ENCODE measurements at places on chromosomes 16 and 17. TPM values are rescaled to one million over a fixed set of nuclear protein-coding genes. Genes with fewer than 3 reads are reported as not detected.

GRCh38 chr17:81223762-81224130 lies 981 bp upstream of the CEP131 start:
- DNase-seq, result peak; percentile 53

RPL13 gene
- polyA plus RNA-seq, result 1,251 TPM

- DNase-seq, result no peak
These were observed 12.6 kb downstream of the OSBPL7 start for GRCh38 chr17:47808830-47809480.

UTS2R gene
- not detected for polyA plus RNA-seq

DNA sequence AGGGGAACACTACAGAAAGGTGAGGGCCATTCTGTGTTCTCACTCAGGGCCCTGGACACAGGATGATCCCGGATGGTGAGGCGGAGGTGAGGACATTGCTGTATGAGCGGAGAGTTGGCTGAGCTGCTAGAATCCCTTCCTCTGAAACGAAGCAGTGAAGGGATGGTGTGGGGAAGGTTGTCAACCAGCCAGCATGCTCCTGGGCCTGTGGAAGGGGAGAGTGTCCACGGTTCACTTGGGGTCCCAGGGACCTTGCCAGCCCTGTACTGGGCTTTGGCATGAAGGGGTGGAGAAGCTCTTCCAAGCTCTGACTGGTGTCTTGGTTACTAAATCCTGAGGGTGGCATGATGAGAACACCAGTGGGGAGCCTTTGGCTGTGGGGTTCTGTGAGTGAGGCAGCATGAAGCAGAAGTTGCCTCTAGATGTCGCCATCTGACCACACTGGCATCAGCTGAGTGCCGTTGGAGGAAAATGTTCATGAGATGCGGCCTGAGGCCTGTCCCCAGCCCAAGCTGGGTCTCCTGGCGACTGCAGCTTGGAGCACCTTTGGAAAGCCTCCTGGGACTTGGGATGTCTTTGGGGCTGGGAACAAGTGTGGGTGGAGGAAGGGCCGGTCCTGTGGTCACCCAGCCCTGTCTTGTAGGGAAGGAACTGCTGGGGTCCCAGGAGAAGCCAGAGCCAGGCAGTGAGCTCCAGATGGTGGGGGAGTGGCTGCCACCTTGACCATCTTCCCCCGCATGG lies 14.8 kb downstream of the PDP2 start:
- peak; percentile 49 for DNase-seq

DNA sequence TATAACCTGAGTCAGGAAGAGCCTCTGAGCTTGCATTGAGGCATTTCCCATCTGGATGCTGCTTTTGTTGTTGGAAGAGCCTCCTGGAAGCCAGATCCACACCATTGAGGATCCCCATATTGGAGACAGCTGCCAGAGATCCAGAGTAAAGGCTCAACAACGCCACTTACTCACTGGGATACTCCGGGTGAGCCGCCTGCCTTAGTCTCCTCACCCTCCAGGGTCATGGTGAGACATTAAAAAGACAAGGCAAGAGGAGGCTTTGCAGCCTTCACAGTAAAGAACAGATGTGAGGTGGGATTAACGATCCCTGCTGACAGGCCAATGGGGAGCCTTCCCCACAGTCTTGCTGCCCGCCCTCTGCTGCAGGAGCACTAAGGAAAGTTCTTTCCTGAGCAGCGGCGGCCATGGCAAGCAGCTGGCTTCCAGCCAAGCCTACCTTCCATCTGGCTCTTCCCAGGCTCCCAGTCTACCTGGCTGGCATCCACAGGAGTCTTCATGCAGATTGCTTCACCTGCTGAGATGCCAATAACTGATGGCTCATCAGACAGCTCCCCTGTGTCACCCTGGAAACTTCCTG lies 198.5 kb downstream of the CYLD start:
- DNase-seq, result no peak

- DNase-seq, result no peak
These were observed 21.3 kb downstream of the MBTPS1 start for GRCh38 chr16:84095466-84095865.

- no peak for DNase-seq
These were observed 55.0 kb downstream of the STX8 start for GRCh38 chr17:9520649-9521048.

- DNase-seq, result no peak
These were observed 5.2 kb upstream of the EIF1 start for GRCh38 chr17:41683441-41684007.

- DNase-seq, result no peak
These were observed 3.7 kb downstream of the TRAF7 start for GRCh38 chr16:2159175-2159838.

SYNGR3 gene
- polyA plus RNA-seq, result 0.29 TPM

EDC4 gene
- polyA plus RNA-seq, result 13.7 TPM

- DNase-seq, result no peak
These were observed 116.0 kb downstream of the SOCS1 start for GRCh38 chr16:11140098-11140375.

DNA sequence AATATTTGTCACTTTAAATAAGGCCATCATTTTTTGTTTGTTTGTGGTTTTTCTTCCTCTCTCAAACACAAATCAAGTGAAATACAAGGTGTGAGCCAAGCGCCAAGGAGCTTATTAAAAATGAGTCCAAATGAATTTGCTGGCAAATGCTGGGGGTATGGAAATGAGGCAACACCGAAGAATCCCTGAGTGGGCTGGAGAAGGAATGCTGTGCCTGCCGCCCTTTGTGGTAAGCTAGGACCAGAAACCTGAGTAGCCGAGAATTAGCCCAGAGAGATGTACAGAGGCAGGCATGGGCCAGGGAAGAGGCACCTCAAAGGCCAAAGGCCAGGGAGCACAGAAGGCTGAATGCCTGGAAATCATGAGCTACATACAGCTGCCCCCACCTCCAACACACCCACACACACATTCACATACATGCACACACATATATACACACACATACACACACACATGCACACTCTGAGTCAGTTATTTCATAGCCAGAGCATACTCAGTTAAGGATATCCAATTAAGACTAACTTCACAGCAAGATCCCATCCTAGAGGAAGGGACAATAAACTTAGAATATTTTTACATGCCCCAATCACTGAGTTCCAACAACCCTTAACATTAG lies 266.1 kb upstream of the DYNLRB2 start:
- no peak for DNase-seq

- DNase-seq, result no peak
These were observed 646 bp downstream of the HIC1 start for GRCh38 chr17:2055292-2056205.

DNA sequence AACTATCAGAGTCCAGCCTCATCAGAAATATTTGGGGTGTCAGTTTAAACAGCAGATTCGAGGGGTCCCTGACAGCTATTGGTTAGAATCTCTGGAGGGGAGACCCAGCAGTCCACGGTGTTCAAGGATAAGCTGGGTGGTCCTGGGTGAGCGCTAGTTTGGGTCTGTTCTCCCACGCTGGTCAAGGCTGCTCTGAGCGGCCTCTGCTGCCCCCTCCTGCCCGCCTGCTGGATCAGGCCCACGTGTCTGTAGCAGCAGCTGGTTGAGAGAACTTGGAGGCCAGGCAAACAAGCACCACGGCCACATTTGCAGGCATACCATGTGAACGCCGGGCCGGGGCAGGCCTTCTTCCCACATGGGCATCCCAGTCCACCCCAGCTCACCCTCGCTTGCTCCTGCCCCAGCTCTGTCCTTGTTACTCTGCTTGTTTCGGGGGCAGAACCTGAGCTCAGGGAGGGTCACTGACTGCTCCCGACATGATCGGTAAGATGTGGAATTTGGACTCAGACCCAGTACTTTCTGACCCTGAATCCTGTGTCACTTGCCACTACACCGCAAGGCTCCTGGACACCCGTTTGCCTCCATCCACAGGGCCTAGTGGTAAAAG lies 7.4 kb downstream of the FOXF1 start:
- no peak for DNase-seq

DNA sequence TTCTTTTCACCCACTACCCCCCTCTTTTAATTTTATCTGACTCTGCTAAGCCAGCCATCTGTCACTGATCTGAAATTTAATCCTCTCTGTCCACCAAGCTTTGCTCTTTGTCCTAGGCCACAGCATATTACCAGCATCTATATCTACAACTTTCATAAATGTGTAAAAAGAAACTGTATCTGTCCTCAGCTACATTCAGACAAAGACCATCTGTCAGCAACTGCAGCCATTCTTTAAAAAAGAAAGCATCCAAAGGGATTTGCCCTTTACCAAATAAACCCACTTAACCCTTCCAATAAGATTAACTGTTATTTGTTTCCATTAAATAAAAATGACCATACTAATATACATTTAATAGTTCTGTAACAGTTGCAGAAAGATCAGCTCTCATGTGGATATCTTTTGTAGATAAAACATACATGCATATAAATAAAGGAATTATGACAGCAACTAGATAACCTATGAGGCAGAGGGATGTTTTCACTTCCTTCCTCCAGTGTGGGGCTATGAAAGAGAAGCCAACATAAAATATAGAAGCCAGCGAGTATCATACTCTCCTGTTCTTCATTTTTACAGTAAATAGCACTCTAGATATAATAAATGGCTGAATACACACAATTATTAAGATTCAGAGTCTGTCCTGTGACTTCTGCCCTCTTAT lies 602.5 kb upstream of the SALL1 start:
- no peak for DNase-seq

DNA sequence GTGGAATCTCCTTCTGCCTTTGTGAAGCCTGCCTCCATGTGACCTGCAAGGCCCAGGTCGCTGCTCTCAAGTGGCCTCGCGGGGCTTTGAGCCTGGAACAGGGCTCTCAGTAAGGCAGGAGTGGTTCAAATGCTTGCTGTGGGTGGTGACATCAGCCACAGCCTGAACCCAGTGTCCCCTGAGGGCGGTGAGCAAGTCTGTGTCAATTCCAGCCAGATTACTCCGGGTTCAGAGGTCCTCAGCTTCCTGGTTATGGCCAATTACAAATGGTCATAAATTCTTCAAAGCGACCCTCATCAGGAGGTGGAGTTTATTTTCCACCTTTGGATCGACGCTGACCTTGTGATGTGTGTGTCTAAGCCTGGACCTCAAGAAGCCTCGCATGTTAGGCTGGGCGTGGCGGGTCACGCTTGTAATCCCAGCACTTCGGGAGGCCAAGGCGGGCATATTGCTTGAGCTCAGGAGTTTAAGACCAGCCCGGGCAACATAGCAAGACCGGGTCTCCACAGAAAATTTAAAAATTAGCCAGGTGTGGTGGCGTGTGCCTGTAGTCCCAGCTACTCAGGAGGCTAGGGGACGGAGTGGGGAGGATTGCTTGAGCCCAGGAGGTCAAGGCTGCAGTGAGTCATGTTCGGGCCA lies 17.3 kb downstream of the LGALS3BP start:
- no peak for DNase-seq

DNA sequence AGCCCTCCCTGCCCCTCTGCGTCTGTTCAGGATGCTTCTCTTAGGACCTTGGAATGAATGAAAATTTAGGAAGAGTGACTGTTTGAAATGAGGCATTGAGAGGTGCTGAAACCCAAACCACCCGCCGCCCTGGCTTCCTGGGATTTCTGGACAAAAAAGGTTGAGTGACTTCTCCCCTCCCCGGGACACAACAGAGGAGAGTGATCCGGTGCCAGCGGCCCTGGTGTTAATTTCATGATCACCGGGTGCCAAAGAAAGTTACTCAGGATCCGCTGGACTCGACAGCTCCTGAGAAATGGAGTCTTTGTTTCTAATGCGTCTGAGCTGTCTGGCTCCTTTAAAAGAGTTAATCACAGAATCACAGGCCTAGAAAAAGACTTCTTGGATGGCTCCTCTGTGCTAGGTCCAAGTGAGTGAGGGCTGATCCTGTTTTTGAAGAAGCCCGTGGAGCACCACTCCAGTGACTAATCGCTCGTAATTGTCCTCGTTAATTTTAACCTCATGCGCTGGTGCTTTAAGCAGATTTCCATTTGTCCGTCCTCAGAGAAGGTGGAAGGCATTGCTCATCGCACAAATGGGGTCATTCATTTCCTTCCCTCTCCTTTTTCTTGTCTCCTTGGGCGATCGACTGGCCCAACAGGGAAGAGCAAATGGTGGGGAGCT lies 144.4 kb upstream of the ZFHX3 start:
- DNase-seq, result no peak

DNA sequence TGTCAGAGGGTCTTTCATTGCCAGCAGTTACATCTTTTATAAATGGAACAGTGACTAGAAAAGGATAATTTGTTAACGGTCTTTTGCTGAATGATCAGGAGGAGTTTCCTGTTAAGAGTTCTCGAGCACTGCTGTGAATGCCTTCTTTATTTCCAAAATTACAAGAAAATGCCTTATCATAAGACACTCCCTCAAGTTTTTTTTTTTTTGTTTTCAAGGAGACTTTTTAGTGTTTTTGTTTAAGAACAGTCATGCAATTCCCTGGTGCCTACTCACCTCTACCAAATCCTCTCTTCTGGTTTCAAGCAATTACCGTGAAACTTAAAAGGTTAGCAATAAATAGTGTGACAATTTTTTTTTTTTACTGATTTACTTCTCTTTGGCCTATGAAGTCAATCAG lies 19.0 kb upstream of the VWA3A start:
- no peak for DNase-seq

- no peak for DNase-seq
These were observed 7.3 kb downstream of the PCGF2 start for GRCh38 chr17:38740806-38741205.

DNA sequence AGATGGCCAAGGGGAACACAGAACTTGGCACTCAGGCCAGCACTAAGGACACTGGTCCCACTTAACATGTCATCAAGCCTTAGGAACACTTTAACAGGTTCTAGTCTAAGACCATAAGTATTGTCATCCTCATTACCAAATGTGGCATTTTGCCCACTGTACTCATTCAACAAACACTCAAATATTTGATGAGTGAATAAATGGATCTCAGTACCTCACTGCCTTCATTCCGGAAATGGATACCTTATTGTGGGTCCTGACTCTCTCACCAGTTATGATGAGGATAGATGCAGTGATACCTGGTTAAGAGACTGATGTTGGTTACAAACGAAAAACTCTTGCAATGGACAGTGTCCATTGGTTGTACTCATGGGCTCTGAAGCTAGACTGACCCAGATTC lies 455.2 kb upstream of the DYNLRB2 start:
- DNase-seq, result no peak

PMP22 gene
- polyA plus RNA-seq, result 3.9 TPM

ANKRD40CL gene
- polyA plus RNA-seq, result not detected

- no peak for DNase-seq
These were observed 51.3 kb downstream of the TNFRSF13B start for GRCh38 chr17:16920628-16921020.

GRCh38 chr16:90018652-90019542 lies at the start of gene DBNDD1:
Gene DBNDD1, minus strand, starts transcription at chr16:90019456. Its CDS starts 115 bp downstream, at chr16:90019341.
- DNase-seq, result no peak
